ENCODE measurements at places on chromosomes 12 and 14.

GRCh38 chr14:99513946-99514551, 32.8 kb downstream of the CCNK start:
- no peak for DNase-seq

DNA sequence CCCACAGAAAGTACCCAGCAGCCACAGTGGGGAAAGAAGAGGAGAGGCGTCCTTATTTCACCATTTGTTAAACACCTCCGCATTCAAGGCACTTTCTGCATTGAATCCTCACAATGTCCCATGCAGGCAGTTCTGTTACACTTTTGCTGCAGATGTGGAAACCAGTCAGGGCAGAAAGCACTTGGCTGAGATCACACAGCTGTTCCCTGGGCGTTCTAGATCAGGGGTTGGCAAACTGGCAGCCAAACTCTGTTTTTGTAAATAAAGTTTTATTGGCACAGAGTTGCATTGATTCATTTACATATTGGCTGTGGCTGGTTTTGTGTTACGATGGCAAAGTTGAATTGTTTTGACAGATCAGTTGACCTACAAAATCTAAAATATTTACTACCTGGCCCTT, 20.1 kb downstream of the FOXN4 start:
- DNase-seq: no peak

- DNase-seq: no peak
Observed at GRCh38 chr12:26318661-26319068, 123.3 kb downstream of the SSPN start.

DNA sequence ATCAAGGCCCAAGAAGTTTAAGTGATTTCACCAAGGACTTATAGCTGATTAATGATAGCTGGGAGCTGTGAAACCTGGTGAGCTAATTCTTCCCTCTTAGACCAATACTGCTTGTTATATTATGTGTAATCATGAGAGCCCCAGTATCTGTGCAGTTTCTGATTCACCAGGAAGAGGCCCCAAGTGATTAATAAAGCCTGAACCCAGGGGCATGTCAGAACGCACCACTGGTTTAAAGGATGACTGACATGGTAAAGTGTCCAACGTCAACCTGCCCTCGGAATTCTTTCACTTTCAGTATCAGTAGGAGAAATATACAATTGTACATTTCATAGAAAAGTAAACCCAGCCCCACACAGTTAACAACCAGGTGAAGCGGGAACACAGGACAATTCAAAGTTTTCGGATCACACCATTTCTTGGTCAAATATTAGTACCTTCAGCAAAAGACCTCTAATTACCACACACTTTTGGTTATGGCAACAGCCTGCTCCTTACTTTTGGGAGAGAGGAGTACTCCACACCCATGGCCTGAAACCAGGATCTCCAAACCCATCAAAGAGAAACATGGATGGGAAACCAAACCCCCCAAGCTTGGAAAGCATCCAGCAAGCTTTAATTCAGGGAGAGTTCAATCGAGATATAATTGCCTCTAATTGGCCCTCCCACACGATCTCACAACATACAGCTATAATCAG, 28.5 kb downstream of the TMCC3 start:
- DNase-seq: no peak

- no peak for DNase-seq
Observed at GRCh38 chr12:105841840-105842239, 296.9 kb downstream of the NUAK1 start.

DNA sequence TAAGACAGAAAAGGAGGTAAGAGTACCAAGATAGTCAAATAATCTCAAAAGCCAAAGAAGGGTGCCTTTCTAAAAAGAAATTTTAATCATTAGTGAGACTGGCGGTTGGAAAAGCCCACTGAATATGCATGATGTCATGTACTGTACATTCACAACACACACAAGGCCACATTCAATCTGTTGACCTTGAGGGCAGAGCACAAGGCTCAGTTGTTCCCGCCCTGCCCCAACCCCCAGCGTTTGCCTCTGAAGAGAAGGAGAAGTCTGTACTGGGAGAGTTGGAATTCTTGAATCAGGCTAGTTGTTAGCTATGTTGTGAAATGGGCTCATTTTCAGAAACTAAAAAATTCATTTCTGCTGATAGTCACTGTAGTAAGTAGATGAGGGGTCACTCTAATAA, 50.2 kb upstream of the NID2 start:
- DNase-seq: no peak

DNA sequence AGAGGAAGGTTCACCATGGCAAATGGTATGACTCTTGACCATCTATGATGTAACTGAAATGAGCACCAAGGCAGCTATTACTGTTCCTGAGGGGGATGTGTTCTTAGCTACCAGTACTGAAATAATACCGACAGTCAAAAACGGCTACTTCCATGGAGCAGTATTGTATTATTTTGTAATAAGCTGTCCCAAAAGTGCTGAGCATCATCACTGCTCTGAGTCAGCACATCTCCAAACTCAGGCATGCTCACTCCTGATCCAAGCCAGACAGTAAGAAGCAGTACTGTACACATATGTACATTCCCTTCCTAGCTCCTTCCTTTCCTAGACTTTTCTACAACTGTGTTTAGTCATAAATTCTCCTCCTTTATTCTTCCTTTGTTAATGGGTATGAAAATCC, 8.6 kb downstream of the VTI1B start:
- no peak for DNase-seq

- DNase-seq: no peak
Observed at GRCh38 chr12:32920506-32921085, 24.0 kb upstream of the PKP2 start.

DNA sequence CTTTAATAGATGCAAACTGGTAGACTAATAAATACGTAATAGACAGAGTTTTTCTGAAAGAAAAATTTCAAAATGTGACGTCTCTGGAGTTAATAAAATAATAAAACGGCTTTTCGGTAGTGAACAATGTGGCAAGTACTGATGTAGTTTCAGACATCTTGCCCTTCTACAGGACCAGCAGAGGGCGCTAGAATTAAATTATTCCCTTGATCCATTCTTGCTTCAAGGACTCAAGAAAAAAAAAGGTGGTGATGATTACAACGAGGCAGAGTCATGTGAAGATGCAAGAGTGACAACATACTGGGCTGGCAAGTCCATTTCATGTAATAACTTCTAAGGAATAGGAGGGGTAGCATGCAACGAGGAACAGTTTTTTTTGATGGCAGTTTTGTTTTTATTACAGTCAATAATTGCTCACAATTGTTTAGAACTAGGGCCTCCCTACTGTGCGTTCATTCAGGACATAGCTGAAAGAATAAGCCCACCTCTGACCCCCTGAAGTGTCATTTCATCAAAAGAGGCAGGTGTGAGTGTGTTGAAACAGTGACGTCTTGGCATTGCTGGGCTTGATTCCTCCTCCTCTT, 101.0 kb upstream of the GZMB start:
- DNase-seq: no peak

DNA sequence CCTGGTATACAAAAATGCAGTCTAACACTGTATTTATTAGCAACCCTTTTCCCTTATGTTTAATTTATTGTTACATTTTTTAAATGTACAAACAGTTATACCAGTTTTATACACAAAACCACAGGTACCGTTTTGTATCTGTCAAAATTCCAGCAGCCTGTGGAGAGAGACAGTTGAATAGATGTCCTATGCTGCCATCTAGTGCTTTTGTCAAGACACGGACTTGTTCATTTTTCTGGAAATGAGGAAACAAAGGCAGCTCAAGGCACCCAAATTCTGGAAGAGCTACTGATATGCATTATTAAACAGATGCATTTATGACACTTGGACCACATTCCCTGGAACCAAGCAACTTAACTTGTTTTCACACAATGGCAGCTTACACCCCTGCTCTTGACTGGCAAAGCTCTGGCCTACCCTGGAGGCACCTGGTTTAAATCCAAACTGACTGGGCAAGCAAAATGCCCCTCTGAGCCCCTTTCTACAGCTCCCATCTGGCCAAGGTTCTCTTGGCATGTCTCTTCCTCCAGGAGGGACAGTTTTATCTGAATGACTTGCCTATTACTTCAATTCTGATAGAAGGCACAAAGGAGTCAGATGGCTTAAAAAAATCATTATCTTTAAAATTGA, 286.9 kb upstream of the PRKD1 start:
- DNase-seq: no peak

DNA sequence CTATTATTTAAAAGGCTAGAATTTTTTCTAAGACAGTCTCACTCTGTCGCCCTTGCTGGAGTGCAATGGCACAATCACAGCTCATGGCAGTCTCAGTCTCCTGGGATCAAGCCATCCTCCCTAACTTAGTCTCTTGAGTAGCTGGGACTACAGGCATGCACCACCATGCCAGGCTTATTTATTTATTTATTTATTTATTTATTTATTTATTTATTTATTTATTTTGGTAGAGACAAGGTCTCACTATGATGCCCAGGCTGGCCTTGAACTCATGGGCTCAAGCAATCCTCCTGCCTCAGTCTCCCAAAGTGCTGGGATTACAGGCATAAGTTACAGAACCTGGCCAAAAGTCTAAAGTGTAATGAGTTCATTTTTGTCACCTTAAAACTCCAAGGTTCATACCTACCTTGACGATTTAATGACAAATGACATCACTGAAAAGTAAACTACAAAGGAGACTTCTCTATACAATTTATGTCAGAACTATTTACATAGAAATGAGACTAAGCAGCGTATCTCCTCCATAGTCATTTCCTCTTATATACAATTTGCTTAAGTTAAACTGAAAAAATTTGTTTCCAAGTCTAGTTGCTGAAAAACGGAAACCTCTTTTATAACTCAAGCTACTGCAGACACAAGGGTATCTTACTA, 78.2 kb downstream of the EPS8 start:
- DNase-seq: no peak

DNA sequence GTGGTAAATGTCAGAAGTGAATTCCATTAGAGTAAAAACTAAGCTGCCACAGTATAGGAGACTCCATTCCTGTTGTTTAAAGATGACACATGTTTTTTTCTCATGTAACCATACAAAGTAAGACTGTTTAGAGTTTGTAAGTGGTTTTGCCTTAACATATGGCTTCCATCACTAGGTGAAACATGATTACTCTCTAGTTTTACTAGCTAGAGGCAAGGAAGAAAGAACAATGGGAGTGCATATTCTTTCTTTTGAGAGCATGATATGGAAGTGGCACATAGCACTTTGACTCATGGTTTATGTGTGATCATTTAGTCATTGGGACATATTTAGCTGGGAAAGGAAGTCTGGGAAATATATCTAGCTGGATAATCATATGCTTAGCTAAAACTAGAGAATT, 7.7 kb downstream of the ATF7IP start:
- DNase-seq: no peak

DNA sequence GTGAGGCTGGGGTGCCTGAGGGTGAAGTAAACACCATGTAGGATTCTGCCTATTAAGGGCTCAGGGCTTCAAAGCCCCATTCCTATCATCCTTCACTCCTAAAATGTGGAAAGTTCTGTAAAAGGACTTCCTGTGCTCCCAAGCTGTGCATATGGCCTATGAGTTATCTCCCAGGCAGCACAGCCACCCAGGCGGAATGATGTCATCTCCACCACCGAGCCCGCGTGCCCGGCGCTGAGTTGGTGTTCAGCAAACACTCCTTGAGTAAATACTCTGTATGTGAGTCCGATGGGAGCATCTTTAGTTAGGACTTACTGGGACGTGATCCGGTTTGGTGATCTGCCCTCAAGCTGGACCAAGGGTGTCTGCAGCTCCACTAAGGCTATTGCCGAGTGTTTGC, 437.3 kb downstream of the MED13L start:
- DNase-seq: no peak

DNA sequence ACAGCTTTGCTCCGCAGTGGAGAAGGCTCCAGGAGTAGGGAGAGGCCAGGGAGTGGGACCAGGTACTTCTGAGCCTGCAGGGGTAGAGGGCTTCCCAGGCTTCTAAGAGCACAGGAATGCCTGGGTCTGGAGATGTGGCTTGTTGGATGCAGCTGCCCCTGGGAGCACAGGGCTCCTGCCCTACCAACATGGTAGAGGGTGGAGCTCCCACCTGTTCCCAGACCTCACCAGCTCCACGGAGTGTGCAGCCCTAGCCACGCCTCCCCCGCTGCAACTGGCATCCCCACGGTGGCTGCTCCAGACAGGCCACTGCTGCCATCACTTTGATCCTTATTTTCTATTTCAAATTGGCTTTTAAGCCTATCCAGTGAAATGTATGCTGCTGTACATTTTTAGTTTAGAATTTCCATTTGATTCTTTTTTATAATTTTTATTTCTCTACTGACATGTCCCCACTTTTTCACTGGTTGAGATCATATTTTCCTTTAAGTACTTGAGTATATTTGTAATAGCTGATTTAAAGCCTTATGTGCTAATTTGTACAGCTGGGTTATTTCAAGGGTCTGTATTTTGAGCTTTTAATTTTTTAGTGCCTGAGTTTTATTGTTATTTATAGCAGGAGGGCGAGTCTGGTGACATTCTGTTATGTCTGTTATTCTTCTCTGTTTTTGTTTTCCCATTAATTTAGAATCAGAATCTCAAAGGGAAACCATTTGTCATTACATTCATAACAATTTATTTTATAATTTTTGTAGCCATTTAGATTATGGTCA, 78.0 kb downstream of the DERA start:
- DNase-seq: no peak

GRCh38 chr12:69833696-69834095, 8.7 kb downstream of the MYRFL start:
- no peak for DNase-seq

DNA sequence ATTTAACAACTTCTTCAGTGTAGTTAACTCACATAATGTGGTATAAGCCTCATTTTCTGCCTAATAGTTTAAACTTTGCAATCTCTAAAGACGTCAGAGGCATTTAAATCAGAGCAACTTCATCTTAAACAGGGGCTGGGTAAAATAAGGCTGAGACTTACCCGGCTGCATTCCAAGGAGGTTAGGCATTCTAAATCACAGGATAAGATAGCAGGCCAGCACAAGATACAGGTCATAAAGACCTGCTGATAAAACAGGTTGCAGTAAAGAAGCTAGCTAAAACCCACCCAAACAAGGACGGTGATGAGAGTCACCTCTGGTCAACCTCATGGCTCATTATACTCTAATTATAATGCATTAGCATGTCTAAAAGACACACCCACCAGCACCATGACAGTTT, 115.6 kb upstream of the PKP2 start:
- DNase-seq: no peak

DNA sequence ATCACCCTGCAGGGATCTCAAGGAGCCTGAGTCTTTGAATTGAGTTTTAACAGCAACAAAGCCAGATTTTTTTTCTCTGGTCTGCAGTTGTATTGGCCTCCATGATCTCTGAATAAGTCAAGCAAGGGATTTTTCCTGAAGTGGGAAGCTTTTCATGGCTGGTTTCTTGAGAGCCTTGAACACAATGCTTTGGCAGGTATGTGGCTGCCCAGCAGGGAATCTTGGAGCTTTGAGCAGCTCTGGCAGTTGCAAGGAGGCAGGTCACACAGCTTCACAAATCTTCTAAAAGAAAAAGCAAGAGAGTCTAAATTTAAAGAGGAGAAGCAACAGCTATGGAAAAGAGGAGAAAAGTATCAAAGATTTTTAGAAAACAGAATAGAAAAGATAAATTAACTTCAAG, 60.1 kb downstream of the RPS29 start:
- DNase-seq: no peak

DNA sequence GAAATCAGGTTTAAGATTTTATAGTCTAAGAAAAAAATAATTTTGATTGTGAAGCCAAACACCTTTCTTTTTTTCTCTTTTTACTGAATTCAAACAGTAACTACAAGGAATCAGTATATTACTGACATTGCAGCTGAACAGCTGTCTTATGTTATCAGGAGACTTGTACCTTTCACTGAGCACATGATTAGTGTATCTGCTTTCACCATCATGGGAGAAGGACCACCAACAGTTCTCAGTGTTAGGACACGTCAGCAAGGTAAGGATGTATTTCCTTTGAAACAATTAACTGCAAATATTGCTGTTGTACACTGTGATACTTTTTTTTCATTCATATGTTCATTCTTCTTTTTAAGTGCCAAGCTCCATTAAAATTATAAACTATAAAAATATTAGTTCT, 50.8 kb downstream of the PTPRQ start:
- DNase-seq: no peak

Data from anterior cingulate cortex (tissue), 58 donors.